ENCODE measurements at places on chromosomes 6 and 20.
A peak's percentile ranks its signal among the peaks of the same experiment; 100 is the strongest.

DNA sequence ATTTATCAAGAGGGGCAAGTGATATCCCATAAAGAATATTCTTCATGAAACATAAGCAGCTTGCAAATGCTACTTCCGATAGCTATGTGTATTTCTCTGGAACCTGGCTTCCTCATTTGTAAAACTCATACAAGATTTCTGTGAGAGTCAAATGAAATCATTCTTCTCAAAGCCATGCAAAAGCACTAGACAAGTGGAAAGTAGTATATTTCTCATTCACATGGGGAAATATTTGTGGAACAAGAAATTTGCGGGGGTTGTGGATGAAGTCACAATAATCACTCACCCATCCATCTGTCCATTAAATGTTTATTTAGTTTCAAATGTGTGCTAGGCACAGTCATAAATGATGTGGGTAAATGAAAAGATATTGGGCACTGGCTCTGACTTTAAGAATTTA lies 150.5 kb downstream of the IPCEF1 start:
- DNase-seq = no peak

DNA sequence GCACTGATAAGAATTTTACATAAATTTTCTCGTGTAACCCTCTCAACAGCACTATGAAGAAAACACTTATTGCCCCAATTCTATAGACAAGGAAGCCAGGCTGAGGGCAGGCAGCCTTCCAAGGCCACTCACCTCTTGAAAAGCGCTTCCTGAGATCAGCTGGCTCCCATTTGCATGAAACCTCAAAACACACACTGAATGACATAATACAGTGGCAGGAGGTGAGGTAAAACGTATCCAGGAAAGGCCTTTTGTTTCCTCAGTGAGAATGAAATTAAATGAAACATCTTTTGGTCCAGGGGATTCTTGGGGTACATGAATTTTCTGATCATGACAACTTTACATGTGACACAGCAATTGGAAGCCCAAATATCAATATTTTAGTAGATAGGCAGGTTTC lies 112.5 kb downstream of the WDR27 start:
- no peak for DNase-seq

- peak; percentile 26 for DNase-seq
Observed at GRCh38 chr6:45699663-45700062, 316.0 kb downstream of the CLIC5 start.

DNA sequence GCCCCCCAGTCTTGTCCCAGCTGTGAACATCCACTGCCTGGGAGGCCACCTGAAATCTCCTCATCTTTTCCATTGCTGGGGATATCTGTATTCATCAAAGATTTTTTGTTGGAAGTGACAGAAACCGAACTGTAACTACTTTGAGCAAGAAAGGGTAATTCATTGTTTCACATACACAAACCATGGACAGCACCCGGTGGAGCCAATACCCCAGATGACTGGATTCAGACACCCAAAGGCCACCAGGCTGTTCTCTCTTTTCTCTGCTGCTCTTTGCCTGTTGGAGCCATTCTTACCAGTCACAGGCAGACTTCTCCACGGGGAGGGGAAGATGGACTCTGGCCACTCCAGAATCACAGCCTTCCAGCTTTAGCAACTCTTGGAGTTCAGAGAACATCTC lies 11.7 kb upstream of the RALY start:
- DNase-seq = no peak

DNA sequence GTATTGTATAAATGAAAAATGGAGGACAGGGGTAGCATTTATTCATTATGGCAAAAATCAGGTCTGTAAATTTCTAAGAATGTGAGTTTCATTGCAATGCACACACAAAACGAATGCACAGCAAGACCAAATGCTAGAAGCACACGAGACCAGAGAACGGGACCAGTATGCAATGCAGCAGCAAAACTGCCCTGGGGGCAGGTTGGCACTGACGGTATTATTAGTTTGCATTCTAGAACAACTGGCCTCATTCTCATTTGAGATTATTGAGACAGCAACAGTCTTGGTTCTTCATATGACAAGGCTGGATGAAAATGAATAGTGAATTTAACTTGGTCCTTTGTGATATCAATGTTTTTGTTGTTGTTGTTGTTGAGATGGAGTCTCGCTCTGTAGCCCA lies 9.0 kb upstream of the MTRES1 start:
- no peak for DNase-seq

DNA sequence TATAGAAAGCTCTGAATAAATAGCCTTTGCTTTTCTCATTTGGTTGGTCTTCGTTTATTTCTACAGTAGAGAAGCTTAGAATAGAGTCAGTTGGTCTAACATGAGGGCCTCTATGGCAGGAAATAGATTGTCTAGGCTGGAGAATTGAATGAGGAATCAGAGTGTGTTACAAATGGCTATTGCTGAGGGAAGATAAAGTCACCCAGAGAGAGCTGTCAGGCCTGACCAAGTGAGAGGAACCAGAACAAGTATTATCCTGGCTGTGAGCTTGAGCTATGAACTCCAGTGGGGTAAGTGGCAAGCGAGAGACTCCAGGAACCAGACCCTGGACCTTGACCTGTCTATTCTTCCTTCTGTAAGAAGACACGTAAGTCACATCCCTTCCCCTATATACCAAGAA lies 353.1 kb downstream of the CD83 start:
- no peak for DNase-seq

DNA sequence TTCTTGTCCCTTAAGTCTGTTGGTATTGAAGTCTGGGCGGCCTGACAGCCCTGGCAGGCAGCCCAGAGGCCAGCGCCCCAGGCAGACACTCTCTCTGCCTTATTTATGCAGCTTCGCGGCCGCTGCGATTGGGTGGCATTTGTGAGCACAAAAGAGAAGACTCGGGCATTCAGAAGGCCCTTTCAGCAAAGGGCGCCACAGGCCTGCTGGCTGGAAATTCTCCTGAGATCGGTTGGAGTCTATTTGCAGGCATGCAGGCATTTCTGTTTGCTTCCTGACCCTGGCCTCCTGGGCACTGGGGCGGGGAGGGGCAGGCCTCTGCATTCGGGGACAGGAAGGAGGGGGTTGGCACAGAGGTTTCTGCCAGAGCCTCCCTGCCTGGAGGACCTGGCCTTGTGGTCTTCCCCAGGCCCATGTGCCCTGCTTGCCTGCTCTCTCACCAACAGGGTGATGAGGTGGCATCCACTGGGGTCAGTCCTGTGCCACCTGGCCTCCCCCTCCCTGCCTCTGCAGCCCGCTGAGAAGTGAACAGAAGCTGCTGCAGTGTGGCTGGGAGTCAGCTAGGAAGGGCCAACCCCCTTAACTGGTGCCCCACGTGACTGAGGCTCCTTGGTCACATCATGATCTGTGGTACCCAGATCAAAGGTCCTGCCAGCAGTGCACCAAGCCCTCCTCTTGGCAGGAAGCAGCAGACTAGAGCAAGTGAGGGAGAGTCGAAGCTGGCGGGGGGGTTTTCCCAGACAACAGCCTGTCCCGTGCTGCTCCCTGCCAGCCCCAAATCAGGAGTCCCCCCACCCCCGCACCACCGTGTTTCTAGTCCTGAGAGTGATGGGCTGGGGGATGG lies 16.6 kb upstream of the CCDC167 start:
- DNase-seq = no peak

DNA sequence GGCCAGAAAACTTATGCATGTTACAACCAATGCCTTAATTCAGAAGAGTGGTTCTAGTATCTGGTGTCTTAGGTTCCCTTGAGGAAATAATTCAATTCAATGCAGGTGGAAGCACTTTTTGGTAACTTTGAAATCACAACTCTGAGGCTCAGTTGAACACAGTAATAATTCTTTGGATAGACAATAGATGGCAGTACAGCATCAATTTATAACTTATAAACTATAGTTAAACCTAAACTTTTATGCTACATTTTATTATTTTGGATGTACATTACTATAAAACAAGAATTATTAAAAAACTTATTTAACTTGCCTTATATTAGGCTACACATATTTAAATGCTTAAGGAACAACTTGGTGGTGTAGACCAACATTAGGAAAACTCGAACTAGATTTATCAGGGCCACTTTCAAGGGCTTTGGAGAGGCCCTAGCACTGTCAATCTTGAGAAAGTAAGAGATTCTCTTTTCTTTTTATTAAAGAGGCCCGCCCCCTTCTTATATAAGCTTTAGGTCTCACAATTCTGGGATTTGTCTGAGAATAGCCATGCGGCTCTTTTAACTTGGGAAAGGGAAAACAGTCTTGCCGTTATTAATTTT lies 85.9 kb downstream of the CRYBG1 start:
- DNase-seq = peak; percentile 29

DNA sequence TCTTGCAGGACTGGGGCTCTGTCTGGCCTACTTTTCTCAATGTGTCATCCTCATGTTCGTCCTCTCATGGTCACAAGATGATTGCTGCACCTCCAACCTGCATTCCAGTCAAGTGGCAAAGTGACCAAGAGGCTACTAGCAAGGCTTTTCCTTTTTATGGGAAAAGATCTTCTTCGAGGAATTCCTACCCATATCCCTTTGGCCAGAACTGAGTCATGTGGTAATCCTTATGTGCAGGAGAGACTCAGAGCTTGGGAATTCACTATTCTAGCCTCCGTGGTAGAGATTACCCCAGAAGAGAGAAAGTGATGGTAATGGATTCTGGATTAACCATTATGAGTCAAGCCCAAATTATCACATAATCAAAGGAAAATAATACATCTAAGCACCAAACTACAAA lies 162.7 kb downstream of the KCNQ5 start:
- no peak for DNase-seq

DNA sequence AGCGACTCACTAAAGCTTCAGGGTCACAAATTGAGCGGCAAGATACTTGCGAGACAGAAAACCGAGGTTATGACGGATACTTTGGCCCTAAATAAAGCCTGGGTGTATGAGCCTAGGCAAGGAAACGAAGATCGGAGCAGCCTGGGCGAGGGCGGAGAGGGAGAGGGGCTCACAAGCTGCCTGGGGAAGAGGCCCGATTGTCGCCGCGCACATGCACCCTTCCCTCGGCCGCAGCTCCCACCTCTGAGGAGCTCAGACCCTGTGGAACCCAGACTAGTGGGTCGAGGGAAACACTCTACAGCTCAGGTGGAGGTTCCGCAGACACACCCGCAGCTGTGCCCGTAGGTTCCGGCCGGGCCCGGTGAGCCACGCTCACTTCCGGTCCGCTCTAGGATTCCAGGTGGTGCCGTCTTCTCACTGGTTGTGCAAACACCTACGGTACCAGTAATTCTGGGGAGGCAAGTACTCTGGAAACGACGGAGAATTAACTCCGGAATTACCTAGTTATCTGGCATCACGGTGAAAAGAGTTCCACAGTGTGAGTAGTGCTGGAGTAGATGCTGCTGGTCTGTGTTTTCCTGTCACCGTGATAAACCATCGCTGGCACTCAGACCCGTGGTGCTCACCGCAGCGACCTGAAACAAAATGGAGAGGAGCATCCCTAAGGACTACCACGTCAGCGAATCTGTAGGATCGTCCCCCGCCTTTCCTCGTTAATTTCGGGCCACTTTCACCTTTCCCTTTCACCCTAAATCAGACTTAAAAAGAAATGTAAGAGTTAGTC lies 61.5 kb downstream of the GPX5 start:
- no peak for DNase-seq
